Central memory CD8-positive, alpha-beta T cell (primary cell): ENCODE measurements at places on chromosomes 13 and 19.
A peak's percentile ranks its signal among the peaks of the same experiment; 100 is the strongest.

- no peak for DNase-seq
Measured at GRCh38 chr19:19860756-19861390, 4.8 kb upstream of the ZNF253 start.

- DNase-seq, result no peak
Measured at GRCh38 chr13:53004573-53004972, 24.0 kb upstream of the OLFM4 start.

DNA sequence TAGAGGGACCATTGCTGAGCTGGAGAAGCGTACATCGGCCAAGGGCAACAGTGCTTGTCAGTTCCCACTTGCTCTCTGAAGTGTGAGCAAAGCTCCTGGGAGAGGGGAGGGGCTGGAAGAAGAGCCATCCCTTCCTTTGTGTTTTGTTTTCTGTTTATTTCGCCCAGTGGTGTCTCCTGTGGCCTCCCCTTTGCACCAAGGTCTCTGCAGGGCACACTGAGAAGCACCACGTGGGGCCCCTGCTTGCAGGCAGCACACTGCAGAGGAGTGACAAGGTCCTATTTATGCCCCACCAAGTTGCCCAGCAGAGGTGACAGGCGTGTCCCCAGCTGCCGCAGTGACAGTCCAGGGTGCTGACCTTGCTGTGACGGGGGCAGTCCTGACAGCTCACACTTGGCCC is 24.0 kb downstream of the GRIN2D start:
- no peak for DNase-seq

GRCh38 chr13:35723821-35724220 is 247.3 kb upstream of the MAB21L1 start:
- no peak for DNase-seq

DNA sequence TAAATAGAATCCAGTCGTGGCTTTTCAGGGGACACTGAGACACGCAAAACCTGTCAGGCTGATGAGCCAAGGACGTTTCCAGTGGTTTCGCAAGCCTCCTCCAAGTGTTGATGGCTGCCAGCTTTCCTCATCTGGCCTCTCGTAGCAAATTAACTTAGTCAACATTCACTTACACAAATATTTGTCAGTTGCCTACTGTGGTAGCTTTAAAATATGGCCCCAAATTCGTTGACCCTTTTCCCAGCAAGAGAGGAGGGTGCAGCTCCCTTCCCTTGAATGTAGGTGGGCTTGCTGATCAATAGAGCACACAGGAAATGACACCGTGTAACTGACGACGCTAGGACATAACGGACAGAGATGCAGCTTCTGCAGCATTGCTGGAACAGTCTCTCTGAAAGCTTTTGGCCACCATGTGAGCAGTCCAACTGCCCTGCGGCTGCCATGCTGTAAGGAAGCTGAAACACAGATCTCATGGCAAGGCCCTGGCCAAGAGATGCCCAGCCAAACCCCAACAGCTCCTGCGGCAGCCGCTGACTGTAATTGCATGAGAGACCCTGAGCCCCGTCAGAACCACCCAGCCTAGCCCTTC is 5.5 kb upstream of the RANBP3 start:
- DNase-seq, result no peak

DNA sequence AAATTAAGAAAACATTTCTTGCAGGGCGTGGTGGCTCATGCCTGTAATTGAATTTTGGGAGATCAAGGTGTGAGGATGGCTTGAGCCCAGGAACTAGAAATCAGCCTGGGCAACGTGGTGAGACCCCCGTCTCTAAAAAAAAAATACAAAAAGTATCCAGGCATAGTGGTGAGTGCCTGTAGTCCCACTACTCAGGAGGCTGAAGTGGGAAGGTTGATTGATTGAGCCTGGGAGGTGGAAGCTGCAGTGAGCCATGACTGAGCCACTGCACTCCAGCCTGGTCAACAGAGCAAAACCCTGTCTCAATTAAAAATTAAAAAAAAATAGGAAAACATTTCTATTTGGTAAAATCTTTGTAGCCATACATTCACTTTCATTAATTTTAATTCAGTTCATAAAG is 526.5 kb downstream of the PCDH9 start:
- no peak for DNase-seq

- no peak for DNase-seq
Measured at GRCh38 chr19:430701-431100, 21.8 kb upstream of the C2CD4C start.

- no peak for DNase-seq
Measured at GRCh38 chr19:17214508-17215126, 540 bp upstream of the USE1 start.

DNA sequence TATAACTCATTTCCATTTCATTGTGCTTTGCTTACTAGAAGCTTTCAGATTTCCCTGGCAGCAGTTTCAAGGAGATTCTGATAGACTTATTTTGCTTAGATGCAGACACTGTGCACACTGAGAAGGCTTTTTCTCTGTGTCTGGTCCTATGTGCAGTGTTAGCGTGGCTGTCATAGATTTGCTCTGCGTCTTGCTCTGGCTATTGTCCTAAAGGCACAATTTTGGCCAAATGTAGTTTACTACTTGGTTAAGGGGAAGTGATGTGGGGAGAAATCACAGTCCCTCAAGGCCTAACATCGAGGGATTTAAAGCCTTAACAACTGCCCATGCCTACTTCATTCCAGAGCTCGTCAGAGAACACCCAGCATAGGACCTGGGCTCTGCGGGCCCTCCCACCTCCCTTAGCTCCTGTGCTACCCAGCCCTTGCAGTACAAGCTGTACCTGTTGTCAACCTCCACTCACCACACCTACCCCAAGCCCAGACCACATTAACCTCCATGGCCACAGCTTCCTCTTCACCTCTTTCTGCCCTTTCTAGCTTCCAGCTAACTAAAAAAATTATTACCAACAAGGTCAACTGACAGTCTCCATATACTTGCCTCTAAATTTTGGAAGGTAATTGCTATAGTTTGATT is 38.9 kb upstream of the KATNAL1 start:
- peak; percentile 38 for DNase-seq

GRCh38 chr13:85347251-85347650 is 452.0 kb downstream of the SLITRK6 start:
- no peak for DNase-seq

GRCh38 chr13:20773194-20774080 is at the start of gene EEF1AKMT1:
Gene EEF1AKMT1, minus strand, starts transcription at chr13:20773961. Its CDS starts 16,363 bp downstream, at chr13:20757598.
- peak; percentile 91 for DNase-seq

GRCh38 chr19:34319785-34320184 is 45.2 kb upstream of the GPI start:
- no peak for DNase-seq

- no peak for DNase-seq
Measured at GRCh38 chr13:39590466-39591036, 12.4 kb downstream of the LHFPL6 start.

DNA sequence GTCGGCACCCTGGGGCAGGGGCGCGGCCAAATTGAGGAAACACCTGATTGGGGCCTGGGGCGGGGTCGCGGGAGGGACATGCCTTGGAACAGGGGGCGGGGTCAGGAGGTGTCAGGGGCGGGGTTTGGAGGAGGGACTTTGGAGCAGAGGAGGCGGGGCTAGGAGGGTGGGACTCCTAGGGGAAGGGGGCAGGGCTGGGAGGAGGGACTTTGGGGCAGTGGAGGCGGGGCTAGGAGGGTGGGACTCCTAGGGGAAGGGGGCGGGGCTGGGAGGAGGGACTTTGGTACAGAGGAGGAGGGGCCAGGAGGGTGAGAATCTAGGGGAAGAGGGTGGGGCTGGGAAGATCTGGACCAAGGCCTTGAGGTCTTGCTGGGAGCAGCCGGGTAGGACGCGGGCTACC is 21.9 kb downstream of the GRIN2D start:
- DNase-seq, result peak; percentile 32

DNA sequence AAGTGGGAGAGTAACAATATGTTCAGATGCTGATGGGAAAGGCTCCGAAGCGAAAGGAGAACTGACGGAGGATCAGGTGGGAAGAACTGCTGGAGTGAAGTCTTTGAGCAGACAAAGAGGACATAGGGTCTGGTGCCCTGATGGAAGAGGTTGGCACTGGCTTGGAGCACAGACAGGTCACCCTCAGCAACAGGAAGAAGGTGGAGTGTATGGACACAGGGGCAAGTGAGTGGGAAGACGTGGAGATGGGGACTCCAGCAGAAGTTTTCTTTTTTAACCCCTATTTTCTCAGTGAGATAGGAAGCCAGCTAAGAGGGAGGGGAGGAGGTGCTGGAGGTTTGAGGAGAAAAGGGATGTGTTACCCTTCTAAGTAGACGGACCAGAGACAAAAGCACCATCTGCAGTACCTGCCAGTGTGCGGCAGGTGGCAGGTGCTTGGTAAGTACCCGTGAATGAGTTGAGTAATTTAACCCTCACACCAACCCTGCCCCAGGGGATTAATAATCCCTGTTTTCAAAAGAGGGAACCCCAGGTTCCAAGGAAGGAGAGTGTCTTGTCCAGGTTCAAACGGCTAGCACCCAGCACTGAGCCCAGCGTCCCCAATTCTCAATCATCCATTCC is 11.2 kb downstream of the HAS1 start:
- no peak for DNase-seq

DNA sequence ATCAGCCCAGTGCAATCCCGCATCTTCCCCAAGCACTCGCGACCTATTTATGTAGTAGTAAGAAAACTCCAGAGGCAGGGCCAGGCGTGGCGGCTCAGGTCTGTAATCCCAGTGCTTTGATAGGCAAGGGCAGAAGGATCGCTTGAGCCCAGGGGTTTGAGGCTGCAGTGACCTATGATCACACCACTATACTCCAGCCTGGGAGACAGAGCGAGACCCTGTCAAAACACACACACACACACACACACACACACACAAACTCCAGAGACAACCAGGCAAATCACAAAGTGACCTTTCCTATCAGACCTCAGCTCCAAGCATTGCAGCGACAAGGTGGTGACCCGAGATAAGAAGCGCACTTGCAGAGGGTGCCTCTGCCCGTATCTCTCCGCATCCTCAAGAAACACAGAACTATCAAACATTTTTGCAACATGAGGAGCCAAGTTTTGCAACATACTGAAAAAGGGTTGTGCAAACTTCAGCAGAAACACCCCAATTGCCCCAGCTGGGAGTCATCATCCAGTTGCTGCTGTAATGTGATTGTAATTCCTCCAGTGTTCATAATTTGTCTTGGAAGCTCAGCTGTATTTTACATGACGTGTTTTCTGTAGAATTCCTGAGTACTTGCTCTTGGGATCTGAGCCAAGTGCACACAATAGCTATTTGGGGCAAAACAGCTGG is 8.7 kb upstream of the KLF2 start:
- no peak for DNase-seq

DNA sequence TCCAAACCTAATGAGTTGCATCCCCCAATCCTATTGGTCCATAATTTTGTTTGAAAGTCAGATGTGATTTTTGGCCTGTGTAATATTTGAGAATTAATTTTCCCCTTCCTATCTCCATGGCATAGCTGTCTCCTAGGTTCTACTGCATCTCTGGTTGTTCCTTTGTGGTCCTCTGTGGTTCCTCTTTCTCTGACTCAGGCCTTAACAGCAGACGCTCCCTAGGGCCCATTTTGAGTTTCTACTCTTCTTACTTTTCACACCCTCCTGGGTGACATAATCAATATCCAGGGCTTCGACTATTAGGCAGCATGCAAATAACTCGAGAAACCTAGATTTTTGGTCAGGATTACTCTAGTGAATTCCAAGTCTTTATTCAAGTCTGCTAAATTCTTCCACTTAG is 160.7 kb downstream of the RFC3 start:
- no peak for DNase-seq

DNA sequence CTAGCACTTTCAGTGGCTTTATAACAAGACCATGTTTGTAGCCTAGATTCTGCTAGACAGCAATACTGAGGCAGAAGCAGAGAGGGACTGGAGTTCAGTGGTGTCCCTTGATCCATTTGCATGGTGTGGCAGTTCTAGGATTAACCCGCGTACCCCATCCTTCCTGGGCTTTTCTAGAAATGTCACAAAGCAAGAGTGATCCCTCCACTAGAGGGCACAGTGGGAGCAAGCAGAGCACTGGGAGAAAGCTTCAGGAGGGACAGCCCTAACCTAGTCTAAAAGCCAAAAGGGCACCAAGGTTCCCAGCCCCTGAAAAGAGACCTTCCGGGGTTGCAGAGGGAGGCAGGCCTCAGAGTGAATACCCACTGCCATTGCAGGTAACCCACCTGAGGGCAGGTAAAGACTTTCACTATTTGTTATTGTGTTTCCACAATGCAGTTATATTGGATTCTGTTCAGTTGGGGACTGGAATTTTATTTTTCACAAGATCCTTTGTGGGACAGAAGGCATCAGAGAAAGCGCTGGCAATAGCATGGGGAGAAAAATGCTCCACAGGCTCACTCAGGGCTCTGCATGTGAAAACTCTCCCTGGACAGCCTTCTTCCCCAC is 170.6 kb downstream of the FLT1 start:
- DNase-seq, result no peak

DNA sequence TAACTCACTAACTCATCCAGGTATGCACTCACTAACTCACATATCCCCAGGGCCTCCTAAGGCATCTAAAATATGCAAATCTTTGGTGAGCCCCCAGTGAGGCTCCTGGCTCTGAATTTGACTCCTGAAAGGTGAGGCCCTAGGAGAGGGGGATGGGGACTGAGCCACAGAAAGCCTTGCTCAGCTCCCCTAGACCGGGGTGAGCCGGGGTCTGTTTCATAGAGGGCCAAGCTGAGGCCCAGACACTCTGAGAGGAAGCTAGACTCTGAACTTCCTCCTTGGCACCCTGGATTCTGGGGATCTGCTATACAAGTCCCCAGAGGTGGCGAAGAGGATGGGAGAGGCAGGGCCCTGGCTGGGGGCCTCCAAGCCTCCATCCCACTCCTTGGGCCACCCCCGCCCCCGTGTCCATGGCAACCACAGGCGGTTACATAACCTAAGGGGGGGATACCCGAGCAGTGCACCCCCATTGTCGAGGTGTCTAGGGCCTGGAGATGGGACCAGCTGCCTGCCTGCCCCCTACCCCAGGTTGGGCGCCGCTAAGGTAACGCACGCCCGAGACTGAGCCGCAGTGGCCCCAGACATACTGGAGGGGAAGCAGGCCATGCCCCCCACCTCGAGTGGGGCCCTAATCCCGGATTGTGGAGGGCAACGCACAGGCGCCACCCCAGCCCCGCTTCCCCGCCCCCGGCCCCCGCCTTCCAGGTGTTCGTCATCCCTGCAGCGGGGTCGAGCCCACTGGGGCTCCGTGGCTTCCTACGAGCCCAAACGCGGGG is 646 bp downstream of the ABHD8 start:
- no peak for DNase-seq

DNA sequence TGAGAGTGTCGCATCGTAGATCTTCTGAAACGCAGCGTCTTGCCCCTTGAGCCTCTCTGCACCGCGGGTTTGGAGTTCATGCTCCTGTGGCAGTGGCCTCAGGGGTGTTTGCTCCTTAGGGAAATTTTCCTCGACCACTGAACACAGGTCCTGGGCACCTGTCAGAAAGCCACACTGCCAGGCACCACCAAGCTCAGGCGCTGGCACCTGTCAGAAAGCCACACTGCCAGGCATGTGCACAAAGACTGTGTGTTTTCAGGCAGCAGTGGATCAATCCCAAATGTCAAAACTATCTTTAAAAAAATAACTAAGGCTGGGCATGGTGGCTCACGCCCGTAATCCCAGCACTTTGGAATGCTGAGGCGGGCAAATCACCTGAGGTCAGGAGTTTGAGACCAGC is 87.1 kb downstream of the ATP11A start:
- no peak for DNase-seq

- DNase-seq, result no peak
Measured at GRCh38 chr19:3646336-3647092, 19.9 kb upstream of the CACTIN start.

GRCh38 chr13:79541426-79542049 is 60.6 kb downstream of the NDFIP2 start:
- no peak for DNase-seq
